Right atrium auricular region (tissue), 2 donors: ENCODE measurements at places on chromosomes 7 and 10. TPM values are rescaled to one million over a fixed set of nuclear protein-coding genes. Genes with fewer than 3 reads are reported as not detected.
A peak's percentile ranks its signal among the peaks of the same experiment; 100 is the strongest.

DNA sequence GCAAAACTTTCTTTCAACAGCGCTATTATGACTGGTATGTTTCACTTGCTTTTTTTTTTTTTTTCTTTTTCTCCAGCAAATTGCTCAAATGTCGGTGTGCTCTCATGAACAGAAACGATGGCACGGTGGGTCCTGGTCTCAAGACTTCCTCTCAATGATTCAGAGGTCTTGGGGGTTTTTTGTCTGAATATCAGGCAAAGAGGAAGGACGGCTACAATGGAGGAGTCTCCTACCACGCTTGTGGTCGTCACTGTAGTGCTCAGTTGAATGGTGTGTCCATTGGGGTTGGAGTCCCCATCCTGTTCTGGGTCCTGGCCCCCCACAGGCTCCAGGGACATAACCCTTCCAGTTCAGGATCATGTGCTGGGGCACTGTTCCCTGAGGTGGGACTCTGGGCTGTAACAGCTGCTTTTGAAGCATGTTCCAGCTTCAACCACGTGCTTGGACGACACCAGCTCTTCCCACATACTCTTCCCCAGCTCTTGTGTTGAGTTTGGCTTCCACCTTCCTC is 266.7 kb upstream of the KLF6 start:
- no peak for DNase-seq

- peak; percentile 51 for DNase-seq
Observed at GRCh38 chr10:128417826-128418225, 291.6 kb upstream of the MKI67 start.

GRCh38 chr7:82598958-82599357 is 155.4 kb upstream of the CACNA2D1 start:
- no peak for DNase-seq

GRCh38 chr7:90483251-90483650 is 13.8 kb downstream of the PTTG1IP2 start:
- no peak for DNase-seq

- DNase-seq, result no peak
Observed at GRCh38 chr10:77964811-77965210, 38.3 kb upstream of the DLG5 start.

DNA sequence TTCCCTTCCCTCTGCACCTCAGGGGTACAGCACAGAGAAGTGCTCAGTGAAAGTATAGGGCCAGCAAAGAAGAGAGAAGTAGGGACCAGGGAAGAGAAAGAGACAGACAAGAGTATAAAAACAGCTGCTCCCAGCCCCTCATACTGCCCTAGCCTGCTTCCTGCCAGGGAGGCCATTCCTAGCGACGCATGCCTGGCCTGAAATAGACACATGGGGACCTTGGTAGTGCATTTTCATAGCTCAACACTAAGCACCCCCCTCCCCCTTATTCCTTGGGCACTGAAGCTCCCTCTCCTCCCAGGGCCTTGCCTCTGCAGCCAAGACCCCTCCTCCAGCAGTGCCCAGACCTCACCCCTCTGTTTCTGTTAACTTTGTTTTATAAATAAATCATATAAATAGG is 64.7 kb downstream of the ZMIZ1 start:
- DNase-seq, result no peak

GRCh38 chr10:34075254-34075926 is 739.7 kb downstream of the PARD3 start:
- DNase-seq, result no peak

GRCh38 chr10:121787169-121787568 is 140.7 kb downstream of the ATE1 start:
- DNase-seq, result no peak

DNA sequence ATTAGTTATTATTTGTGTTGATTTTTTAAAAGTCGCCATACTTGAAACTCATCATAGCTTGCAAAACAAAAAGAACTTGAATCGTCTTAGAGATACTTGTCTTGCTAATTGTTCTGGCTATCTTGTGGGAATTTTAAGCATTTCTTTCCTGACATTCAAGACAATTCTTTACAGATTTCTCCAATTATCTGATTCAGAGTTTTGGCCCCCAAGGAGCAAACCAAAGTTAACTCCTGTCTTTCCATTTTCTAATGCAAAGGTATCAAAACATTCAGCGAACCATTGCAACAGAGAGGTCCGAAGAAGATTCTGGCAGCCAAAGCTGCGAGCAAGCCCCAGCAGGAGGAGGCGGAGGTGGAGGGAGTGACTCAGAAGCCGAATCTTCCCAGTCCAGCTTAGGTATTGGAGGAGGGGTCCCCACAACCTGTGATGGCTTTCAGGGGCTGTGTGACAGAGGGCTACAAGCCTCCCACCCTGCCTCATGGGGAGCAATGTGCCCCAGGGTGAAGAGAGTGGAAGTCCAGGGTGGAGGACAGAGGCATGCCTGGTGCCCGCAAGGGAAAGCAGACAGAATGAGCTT is 119.4 kb upstream of the STK17A start:
- DNase-seq, result no peak

- no peak for DNase-seq
Observed at GRCh38 chr10:124619802-124620490, 124.2 kb downstream of the FAM53B start.

DNA sequence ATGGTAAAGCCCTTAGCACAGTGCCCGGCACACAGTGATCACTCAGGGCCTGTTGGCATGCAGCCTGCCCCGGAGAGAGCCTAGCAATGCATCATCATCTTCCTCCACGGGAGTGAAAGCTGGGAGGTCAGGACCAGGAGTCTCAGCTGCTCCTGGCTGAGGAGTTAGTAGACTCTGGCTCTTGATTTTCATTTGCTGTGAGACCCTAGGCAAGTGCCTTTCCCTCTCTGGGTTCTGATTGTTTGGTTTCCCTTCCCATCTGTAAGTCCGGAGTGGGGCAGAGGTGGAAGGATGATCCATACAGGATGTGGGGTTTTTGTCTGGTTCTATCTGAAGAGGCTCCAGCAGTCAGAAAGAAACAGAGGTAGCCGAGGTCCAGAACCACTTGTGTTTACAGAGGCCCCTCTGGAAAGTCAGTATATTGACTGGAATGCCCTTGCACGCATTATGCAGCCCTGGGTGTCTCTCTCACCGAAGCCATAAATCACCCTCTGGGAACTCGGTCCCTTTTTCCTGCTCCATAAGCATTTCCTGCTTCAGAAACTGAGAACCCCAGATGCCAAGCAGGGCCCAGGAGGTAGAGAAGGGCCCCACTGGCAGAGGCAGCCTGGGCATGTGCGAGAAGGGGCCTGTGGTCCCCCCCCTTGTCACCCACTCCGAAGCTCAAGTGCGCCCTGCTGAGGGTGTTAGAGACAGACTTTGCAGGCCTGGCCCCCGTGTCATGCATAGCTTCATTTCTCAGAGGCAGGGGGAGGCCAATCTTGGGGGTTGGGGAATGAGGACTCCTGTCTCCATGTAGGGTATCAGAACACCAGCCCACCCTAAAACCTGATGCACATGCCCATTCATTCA is 8.5 kb downstream of the UNC5B start:
- no peak for DNase-seq

DNA sequence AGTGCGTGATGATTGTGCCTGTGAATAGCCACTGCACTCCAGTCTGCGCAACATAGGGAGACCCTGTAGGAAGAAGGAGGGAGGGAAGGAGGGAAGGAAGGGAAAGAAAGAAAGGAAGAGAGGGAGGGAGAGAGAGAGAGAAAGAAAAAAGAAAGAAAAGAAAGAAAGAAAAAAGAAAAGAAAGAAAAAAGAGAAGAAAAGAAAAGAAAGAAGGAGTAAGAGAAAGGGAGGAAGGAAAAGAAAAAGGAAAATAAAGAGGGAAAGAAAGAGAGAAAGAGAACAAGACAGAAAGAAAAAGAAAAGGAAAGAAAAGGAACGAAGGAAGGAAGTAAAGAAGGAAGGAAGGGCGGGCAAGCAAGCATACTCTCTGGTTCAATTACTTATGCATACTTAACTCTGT is 112.9 kb upstream of the ANK3 start:
- no peak for DNase-seq

DNA sequence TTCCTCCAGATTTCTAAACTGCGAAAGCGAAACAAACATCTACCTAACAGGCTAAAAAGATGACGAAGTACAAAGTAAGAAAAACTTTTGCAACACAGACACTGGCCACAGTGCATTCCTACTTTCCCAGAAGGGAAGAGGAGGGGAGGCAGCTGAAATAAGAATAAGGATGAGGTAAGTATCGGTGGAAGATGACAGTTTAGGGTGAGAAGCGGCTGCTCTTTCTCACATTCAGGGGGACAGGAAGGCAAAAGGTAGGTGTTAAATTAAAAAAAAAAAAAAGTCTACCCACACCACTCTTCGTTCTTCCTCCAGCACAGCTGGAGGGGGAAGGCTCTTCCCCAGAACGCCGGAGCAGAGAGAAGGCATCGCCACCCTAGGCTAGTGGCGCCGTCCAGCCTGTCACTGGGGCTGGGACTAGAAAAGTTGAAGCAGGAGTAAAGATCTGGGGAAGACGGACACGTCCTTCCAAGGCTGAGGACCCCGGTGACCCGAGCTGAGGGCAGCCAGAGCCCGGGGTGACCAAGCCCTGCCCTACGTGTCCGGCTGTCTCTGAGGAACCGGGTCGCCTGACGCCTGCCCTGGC is 846 bp downstream of the DNAJC1 start:
- no peak for DNase-seq

Gene PPP1R17
- not detected for total RNA-seq

Gene DPYSL4
- 4.1 TPM for total RNA-seq

Gene NCAPG2
- 2.8 TPM for total RNA-seq

Gene XRCC2
- 0.48 TPM for total RNA-seq

Gene PIK3AP1
- 11.2 TPM for total RNA-seq

Gene URGCP
- 26.4 TPM for total RNA-seq

Gene OR2A12
- not detected for total RNA-seq

Gene ATOH7
- not detected for total RNA-seq

Gene EPHB6
- total RNA-seq, result 19.4 TPM

Gene CRHR2
- 0.22 TPM for total RNA-seq
